ENCODE measurements at places on chromosomes 2 and 18.

- peak; percentile 44 for DNase-seq
Measured at GRCh38 chr18:49510393-49511115, 23.5 kb upstream of the C18orf32 start.

DNA sequence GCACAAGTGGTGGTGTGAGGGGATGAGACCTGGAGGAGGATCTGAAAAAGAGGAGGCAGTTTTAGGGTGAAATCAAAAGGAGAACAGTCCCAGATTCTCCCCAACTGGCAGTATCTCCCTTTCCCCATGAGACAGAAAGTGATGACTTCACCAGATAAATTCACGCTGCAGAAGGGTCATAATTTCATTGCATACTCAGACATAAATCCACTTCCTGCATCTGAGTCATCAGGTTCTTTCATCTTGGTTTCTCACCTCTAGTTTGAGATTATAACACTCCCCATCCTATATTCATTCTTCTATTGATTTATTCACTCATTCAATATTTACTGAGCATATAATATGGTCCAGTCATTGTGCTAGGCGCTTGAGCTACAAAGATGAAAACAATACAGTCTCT is 64.7 kb downstream of the CCDC148 start:
- DNase-seq, result peak; percentile 51

DNA sequence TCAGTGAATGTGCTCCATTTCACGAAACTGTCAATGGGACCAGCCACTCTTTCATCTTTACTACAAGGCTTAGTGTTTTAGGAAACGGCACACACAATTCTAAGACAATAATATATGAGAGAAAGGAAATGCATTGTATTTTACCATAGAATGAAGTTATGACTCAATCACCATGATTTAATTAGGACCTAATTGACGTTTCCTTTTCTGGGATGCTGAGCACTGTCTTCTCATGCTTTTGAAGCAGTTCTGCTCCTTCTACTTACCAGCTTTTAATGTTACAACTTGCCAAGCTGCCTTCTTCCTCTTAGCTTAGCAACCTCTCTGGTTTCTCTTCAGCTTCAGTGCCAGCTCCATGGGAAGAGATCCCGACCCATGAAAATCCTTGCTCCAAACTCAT is 94.3 kb upstream of the SERPINE2 start:
- DNase-seq, result no peak

DNA sequence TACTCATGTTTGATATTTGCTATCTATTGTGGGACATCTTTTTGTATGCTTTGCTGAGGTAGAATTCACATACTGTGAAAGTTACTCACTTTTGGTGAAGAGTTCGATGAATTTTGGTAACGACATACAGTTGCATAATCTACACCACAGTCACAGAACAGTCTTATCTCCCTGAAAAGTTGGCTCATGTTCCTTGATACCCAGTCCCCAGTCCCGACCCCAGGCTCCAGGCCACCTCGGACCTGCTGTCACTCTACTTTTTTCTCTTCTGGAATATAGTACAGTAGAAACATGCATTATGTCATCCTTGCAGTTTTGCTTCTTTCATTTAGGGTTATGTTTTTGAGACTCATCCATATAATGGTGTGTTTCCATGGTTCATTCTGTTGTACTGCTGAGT is 191.7 kb downstream of the FAM210A start:
- no peak for DNase-seq

- DNase-seq, result no peak
Measured at GRCh38 chr18:59631583-59632181, 65.5 kb downstream of the CCBE1 start.

- no peak for DNase-seq
Measured at GRCh38 chr2:152171718-152172117, 3.8 kb downstream of the STAM2 start.

- no peak for DNase-seq
Measured at GRCh38 chr18:23354625-23355024, 98.5 kb upstream of the RIOK3 start.

GRCh38 chr18:21604671-21605070 is 4.2 kb upstream of the ESCO1 start:
- DNase-seq, result no peak

DNA sequence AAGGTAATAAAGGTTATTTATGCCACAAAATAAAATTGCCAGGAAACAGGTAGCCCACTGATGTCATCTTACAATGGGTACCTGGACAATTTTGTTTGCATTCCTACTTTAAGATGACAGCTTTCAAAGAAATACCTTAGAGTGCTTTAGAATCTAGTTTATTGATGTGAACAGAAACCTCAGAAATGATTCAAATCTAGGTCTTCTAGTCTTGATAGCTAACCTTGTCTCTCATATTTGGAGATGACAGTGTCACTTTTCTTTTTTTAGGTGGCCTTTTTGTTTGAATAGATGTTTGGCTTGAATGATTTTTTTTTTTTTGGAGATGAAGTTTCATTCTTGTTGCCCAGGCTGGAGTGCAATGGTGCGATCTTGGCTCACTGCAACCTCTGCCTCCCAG is 69.1 kb downstream of the PIK3C3 start:
- DNase-seq, result no peak

GRCh38 chr2:39755466-39755865 is 23.6 kb downstream of the THUMPD2 start:
- no peak for DNase-seq

DNA sequence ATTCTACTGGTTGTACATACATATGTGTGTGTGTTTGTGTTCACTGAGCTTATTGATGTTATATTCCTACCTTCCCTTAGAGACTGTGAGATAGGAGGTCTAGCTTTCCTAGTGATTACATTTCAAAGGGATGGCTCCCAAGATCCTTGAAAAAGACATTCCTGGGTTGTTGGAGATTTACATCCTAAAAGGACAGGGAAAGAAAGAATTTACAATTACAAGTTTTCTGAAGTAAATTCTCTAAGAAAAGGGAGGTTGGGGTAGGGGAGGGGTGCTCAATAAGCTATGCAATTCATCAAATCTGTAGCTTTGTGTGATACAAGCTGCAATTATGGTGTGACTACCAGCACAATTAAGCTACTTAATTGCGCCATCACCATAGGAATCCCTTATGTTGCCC is 284.3 kb downstream of the NUP35 start:
- no peak for DNase-seq

- peak; percentile 62 for DNase-seq
Measured at GRCh38 chr2:101802329-101802728, 104.8 kb downstream of the MAP4K4 start.

- DNase-seq, result peak; percentile 36
Measured at GRCh38 chr18:13889671-13890070, 25.7 kb downstream of the MC2R start.

DNA sequence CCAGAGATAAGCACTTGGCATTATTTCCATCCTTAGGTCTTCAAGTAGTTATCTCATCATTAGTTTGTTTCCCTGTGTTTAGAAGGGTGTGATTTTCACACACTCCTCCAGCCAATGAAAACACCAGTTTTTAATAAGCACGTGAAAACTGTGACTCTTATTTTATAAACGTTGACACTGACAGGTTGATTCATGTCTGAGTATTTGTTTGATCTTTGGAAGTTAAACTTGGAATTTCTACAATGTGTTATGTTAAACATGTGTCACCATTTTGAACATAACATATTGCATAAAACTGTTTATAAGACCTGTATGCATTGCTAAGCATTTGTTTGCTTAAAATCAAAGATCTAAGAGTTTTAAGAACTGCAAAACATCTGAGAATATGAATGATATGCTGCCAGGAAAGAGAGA is 27.6 kb downstream of the SLC40A1 start:
- no peak for DNase-seq

DNA sequence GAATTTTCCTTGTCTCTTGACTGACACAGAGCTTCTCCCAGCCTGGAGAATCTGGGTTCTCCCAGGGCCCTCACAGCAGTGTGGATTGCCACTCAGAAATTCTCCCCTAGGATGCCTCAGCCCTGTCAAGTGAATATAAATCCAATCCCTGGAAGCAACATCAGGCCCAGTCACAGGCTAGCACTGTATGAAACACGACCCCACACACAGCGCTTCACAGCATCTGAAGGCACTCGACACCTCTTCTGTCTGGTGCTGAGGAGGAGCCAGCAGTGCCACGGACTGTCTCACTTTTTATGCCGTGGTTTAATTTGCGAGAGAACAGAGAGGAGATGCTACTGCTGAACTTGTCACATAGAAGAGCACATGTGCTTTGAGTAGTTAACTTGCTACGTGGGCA is 164.5 kb downstream of the NAPG start:
- DNase-seq, result no peak

GRCh38 chr2:225691711-225692110 is 292.2 kb downstream of the NYAP2 start:
- DNase-seq, result no peak

DNA sequence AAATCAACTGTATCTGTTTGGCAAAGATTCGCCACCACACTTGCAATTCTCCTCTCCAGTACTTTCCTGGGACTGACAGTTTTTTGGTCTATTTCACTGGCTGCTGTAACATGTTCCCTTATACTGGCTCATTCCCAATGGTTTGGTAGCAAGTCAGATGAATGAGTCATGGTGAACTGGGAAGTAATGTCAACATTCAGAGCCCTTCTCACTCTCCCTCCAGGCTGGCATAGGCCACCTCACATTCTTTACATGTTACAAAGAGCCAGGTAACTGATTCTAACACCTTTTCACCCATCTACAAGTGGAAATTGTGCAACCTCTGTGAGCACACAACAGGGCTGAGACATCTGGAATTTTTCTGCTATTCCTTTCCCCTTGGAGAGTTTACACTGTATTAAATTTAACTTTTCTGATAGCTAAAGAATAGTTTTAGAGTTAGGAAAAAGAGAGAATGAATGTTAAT is 111.3 kb upstream of the TLK1 start:
- peak; percentile 79 for DNase-seq

DNA sequence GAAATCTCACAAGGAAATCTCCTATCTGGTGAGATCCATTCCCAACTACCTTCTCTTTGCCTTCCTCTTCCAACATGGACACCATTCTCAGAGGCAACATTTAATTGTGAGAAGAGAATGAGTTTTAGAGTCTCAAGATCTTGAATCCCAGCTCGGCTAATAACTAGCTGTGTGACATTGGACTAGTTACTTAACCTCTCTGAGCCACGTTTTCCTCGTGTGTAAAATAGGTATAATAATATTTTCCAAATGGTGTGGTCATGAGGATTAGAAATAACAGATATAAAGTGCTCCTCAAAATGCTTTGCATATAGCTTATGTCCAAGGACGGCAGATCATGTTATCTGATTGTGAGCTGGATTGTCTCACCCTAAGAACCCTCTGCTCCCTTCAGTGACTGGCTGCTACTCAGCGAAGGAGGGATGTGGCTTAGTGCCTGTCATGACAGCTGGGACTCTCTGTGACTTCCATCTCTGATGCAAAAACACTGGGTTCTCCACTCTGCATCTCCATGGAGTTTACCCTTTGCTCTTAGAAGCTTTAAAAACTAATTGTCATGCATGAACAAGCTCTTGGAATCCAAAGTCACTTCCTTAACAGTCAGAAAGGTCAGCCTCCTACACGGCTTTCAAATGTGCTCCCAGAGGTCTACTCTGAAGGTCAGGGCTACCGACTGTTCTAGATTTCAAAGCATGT is 38.4 kb upstream of the MRPL19 start:
- DNase-seq, result peak; percentile 66

- DNase-seq, result no peak
Measured at GRCh38 chr2:234670052-234670451, 173.2 kb upstream of the ARL4C start.

GRCh38 chr2:226450141-226450540 is 349.5 kb downstream of the IRS1 start:
- DNase-seq, result no peak

GRCh38 chr2:230075988-230076631 is 7.4 kb upstream of the SLC16A14 start:
- DNase-seq, result no peak

- DNase-seq, result no peak
Measured at GRCh38 chr2:169963786-169964185, 136.5 kb downstream of the UBR3 start.

DNA sequence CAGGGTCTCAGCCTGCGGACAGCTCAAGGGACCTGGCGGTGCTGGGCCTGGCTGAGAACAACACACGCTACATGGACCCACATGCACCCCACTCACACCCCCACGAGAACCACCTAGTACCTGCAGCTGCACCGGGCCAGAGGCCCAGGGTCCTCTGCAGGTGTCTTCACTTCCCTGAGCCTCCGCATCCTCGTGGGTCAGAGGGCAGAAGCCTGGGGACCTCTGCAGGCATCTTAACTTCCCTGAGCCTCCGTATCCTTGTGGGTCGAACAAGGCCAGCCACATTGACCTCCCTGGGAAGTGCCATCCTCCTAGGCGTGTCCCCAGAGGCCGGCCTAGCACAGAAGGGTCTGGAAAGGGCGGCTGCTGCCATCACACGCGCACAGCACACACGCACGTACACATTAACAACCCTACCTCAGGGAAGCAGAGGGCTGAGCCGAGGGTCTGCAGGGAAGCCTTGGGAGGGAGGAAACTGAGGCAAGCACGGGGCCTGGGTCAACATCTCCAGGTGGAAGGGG is 62.5 kb upstream of the HPCAL1 start:
- no peak for DNase-seq

DNA sequence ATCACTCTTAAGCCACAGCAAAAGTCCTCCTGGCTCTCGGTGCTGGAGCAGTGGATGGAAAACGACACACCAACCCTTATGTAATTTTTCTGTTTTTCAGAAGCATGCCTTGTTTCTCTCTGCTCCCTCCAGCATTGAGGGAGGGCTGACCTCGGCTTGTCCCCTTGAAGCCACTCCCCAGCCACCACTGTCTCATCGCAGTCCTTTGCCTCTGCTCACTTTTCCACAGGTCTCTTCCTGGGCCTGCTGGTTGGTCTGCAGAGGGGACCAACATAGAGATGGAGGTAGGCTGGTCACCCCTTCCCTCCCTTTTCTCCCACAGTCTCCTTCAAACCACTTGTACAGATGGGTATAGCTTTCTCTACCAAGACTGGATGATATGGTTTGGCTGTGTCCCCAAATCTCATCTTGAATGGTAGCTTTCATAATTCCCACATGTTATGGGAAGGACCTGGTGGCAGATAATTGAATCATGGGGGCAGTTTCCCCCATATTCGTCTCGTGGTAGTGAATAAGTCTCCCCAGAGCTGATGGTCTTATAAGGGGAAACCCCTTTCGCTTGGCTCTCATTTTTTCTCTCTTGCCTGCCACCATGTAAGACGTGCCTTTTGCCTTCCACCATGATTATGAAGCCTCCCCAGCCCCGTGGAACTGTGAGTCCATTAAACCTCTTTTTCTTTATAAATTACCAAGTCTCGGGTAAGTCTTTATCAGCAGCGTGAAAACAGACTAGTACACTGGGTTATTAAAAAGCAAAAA is 14.3 kb upstream of the RIOK3 start:
- no peak for DNase-seq

- peak; percentile 90 for DNase-seq
Measured at GRCh38 chr2:231604685-231605606, 12.3 kb downstream of the TEX44 start.

DNA sequence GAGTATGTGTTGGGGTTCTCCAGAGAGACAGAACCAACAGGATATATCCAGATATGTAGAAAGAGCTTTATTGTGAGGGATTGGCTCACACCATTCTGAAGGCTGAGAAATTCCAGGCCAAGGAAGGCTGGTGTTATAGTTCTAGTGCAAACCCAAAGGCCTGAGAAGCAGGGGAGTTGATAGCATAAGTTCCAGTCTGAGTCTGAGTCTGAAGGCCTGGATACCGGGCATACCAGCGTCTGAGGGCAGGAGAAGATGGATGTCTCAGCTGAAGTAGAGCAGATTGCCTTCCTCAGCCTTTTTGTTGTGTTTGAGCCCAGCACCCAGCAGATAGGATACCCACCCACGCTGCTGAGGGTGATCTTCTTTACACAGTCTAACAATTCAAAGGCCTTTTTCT is 211.7 kb upstream of the RASGRP3 start:
- DNase-seq, result no peak

Measured in SW480 (cell line).